KBM-7 (cell line): ENCODE measurements at places on chromosomes 7 and 10.

DNA sequence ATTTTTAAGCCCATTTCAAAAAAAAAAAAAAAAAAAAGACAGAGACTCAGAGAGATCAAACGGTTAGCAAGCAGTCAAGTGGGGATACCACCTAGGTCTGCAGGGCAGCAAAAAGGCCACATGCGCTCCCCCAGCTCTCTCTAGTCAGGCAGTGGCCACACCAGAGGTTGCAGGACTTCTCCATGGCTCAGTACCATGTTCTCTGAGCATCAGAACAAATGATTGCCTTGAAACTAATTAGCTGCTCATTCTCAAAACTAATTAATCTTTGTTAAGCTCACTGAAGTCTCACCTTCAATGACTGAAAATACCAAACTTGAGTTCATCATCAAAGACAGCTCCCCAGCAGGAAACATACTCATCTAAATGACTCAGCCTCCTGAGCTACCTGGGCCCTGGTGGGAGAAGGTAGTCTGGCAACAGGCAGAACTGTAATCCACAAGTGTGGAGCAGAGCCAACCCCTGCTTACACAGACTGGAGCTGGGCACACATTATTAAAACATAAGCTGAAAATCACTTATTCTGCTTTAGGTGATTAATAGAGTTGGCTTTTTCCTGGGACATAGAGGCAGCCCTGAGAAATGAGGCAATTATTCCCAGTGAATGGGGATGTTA, 319.6 kb downstream of the GRID1 start:
- DNase-seq, result no peak

DNA sequence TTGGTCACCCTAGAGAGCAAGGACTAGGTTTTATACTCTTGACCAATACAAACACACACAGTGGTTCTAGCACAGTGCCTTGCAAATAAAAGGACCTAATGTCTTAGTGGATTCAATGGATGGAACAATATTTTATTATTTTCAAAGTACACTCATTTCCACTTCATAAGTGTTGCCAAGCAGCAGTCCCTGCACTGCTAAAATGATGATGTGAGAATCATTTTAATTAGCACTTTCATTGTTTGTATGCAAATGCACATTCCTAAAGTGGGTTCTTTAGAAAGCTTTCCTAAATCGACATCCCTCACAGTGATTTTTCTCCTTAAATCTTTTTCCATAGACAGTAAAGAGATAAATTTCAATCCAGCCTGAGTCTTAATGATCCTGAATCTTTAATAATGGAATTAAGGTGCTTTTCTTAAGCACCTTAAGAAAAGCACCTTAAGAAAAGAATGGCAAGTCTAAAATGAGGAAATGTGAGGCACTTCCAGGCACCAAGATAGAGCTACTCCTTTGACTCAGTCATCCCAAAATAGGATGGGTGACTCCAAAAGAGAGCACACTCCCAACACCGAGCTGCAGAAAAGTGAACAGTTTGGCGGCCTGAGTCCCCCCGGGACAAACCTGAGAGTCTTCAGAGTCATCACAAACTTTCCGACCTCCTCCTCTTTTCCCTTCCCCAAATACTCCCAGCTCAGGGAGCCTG, 84.5 kb downstream of the SORBS1 start:
- no peak for DNase-seq

- no peak for DNase-seq
Observed at GRCh38 chr10:128152741-128153580, 26.7 kb upstream of the MKI67 start.

DNA sequence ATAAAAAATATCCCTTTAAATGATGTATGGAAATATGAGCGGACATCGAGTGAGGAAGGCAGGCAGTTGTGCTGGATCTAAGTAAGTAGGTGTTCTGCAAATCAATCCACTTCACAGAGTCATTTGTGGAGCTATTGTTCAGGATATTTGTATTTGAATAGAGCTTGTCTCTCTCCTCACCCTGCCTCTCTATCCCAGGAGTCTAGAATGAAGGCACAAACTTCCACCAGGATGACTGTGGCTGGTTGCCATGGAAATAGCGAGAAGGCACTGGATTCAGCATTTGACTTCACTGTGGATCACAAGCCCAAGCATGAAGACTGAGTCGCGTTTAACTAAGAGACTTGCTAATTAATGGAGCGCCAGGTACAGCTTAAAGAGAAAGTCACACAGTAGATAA, 53.2 kb downstream of the NPY start:
- DNase-seq, result no peak

GRCh38 chr7:6156734-6157133, 115.7 kb downstream of the CYTH3 start:
- DNase-seq, result no peak

DNA sequence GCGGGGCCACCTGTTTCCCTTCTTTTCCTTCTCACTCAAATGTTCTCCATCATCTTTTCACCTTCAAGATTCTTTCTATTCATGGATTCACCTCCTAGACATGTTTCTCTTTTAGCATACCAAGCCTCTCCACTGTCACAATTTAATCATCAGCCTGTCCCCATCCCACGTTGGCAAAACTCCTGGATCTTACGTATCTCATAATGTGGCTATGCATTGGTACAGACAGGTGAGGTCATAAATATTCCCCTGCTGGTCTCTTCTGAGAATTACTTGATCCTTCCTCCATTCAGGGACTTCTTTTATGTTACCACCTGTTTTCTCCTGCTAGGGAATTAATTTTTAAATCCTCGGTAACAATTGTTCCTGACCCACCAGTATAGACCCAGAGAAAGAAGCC, 262.6 kb upstream of the NEBL start:
- DNase-seq, result no peak

- no peak for DNase-seq
Observed at GRCh38 chr10:116055252-116055916, 217.6 kb downstream of the GFRA1 start.

- DNase-seq, result no peak
Observed at GRCh38 chr7:149615690-149616270, 118.2 kb upstream of the ZNF746 start.

GRCh38 chr7:5532536-5533335, 109.1 kb upstream of the TNRC18 start:
- peak; percentile 96 for DNase-seq

- no peak for DNase-seq
Observed at GRCh38 chr10:132590094-132590751, 52.6 kb downstream of the INPP5A start.

DNA sequence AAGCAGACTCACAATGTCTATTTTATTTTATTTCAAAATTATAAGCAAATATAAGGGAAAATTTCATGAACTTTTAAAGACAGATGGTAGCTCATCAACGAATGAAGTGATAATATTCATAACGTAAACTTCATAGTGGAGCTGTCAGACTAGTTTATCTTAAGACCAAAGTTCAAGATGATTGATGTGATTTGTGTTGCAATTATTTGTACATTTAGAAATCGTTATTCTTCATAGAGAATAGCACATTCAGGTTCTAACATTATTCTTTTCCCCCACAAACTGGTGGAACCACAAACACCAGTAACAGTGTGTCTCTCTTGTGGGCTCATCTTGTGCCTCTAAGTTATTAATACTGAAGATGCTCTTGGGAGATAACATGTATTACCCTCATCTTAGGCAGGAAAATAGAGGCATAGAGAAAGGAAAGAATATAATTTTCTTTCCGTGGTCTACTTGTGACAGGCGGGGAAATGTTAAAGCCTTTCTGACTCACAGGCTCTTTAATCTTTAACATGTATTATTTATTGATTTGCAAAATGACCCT, 37.0 kb downstream of the CCSER2 start:
- no peak for DNase-seq

- no peak for DNase-seq
Observed at GRCh38 chr10:130459011-130459410, 322.8 kb downstream of the GLRX3 start.

GRCh38 chr10:11713186-11713743, 28.9 kb upstream of the ECHDC3 start:
- peak; percentile 78 for DNase-seq
